ENCODE measurements at places on chromosomes 3 and 15.
A peak's percentile ranks its signal among the peaks of the same experiment; 100 is the strongest.

GRCh38 chr3:123283657-123284398, 82.1 kb downstream of the SEC22A start:
- DNase-seq: no peak

- no peak for DNase-seq
These were observed 135.3 kb upstream of the ABHD17C start for GRCh38 chr15:80559761-80560160.

DNA sequence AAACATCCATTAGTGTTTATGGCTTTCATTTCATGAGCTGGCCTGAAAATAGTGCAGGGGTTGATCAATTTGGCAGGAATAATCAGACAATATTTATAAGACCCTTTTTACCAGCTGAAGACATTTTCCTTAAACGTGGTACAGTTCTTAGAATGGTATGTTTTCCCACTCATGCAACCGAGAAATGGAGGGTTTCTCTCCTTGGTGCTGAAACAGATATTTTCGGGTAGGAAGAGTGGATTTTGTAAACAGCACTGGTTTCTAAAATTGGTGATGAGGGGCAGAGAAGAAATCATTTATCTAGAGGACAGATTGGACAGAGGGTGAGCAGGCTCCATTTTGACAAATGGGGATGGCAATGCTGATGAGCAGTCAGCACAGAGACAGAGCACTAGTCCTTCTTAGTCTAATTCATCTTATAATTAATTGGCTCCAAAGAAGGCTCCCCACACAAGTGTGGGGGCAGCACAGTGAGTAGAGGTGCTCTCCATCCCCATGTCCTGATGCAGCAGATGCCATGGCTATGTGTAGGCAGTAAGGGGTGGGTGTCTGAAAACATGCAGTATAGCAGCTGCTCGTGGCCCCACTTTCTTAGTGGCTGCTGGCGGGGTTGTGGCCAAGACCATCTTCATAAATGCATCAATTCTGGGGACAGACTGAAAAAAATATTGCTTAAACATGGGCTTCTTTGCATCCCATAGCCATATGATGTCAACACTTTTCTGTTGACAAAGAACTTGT, 18.1 kb upstream of the SLC7A14 start:
- no peak for DNase-seq

DNA sequence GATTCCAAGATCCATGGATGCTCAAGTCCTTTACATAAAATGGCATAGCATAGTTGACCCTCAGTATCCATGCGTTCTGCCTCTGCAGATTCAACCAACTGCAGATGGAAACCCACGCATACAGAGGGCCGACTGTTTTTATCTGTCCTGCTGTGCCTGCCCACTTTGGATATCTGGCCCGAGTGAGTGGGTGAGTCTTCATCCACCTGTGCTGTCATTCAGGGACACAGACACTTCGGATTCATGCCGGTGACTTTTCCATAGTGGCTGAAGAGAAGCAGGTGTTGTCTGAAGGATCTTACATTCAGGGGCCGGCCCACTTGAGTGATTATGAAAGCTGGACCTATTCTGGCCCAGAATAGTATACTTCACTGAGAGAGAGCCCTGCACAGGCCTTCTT, 85.1 kb downstream of the RYR3 start:
- no peak for DNase-seq

- no peak for DNase-seq
These were observed 535.6 kb upstream of the AGTR1 start for GRCh38 chr3:148162132-148162531.

- DNase-seq: peak; percentile 81
These were observed 1.9 kb downstream of the AEN start for GRCh38 chr15:88623061-88623460.

- no peak for DNase-seq
These were observed 11.2 kb downstream of the ANP32A start for GRCh38 chr15:68809517-68809916.

- DNase-seq: peak; percentile 19
These were observed 67.8 kb downstream of the FMN1 start for GRCh38 chr15:33126559-33127290.

DNA sequence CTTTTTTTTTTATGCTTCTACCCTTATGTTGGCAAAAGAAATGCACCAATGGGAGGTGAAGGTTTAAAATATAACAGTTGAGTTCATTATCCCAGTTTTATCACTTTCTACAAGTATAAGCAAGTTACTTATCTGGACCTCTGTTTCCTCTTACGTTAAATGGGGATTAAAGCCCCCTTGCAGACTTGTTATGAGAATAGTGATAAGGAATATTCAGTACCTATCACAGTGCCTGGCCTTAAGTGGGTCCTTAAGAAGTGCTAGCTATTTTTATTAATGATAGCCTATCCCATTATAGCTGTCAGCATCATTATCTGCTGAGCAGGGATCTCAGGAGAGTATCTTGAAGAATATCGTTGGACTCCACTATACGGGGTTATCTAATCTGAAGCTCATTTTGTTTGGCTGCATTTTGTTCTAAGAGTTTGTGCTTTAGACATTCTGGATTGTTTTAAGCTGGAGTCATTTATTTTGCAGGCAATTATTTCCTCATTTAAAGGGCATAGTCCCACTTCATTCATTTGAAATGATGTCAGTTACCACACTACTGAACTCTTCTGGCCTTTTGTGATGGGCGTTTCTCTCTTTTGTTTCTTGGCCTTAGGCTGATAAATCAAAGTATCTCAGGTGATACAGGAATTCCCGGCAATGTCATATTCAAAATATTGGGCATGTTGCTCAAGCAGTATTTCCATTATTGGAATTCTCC, 28.8 kb downstream of the RAB8B start:
- DNase-seq: no peak

- no peak for DNase-seq
These were observed 448 bp downstream of the PLXNB1 start for GRCh38 chr3:48429317-48429959.

- DNase-seq: peak; percentile 32
These were observed 179.6 kb downstream of the NSMCE3 start for GRCh38 chr15:29089731-29090616.

GRCh38 chr15:96947296-96948229, 617.1 kb downstream of the NR2F2 start:
- DNase-seq: no peak

GRCh38 chr3:173789530-173790162, 392.1 kb downstream of the NLGN1 start:
- no peak for DNase-seq

DNA sequence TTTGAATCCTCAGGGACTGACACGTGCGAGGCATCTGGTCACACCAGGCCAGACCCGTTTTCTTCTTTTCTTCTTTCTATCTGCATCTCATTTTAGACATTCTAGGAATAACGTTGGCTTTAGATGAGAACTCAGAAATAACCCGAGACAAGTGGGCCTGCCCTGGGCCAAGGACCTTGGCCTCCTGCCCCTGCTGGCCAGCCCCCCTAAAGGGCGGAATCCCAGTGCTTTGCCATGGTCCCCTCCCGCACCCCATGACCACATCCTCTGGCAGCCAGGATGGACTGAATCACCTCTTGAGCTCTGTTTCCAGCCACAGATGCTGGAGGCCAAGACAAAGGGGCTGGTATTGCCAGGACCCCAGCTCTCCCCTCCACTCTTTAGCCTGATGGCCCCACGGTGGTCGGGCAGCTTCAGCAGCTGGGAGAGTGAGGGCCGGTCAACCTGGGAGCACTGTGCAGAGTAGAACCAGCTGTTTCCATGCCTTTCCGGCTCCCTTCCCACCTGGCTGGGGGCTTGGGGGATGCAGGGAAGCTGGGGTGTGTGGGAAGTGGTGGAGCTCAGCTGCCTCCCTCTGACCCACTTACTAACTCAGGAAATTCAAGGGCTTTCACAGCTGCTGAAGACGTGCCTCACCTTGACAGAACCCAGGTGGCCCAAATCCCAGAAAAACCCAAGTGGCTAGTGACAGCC, 190.9 kb downstream of the FAM43A start:
- no peak for DNase-seq

Data from activated CD4-positive, alpha-beta T cell treated with anti-CD3 and anti-CD28 coated beads, Interleukin-2, Interleukin-4, amounts not matched to agents 100 ng/mL and 50 ng/mL, durations not matched to agents 16 hours and 8 hours (primary cell).